ENCODE measurements at places on chromosomes 5 and 9.

DNA sequence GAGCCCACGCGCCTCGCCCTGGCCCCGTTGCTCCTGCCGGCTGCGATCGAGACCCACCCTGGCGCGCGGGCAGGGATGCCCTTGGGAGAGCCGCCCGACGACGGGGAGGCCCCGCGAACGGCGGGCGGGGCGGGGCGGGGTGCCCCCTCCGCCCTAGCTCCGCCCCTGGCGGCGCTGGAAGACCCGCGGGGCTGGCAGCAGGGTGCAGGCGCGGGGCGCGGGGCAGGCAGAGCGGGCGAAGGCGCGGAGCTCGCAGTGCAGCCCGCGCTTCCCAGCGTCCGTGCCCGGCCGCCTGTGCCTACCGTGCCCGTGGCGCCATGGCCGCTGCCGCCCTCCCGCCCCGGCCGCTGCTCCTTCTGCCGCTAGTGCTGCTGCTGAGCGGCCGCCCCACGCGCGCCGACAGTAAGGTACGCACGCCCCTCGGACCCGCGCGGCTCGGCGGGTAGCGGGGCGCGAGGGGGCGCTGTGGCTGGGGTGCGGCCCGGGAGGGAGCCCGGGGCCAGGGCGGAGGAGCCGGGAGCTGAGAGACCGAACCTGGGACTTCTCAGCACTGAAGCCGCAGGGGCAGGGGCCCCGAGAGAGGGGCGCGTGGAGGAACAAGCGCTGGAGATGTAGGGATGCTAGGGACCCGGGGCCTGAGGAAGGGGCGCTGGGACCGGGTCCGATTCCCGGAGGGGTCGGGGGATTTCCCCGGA, at the start of gene OLFML2A:
Gene OLFML2A (plus strand): TSS at position 180 of the 695 bp plus-strand sequence. CDS start 138 bp downstream, at position 318.
- DNase-seq, result no peak

DNA sequence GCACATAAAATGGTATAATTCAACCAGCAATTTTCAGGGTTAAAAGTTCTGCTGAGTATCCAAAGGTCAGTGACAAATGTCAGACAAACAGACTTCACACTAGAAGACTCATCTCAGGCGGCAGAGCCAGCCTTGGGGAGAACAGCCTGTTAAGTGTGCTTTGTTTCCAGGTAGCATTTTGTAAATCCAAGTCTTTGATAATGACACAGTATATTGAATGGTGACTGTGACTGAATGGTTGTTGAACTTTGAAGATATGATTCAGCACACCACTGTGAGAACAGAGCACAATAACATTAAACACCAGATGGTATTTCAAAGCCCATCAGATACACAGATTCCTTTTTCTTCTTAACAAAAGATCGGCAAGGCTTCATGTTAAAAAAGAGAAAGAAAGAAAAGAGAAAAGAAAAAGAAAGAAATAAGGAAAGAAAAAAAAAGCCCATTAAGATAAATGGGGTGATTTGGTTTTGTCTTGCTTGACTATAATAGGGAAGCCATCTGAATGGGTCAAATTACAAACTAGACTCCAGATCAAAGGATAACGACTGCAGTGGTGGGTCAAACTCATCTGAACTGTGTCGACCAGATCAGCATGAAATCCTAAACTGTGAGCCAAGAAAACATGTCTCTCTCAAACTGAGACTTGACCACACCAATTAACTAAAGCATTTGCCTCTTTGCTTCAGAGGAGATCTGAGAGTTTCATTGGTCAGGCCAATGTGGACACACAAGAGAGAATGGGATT, 313.0 kb upstream of the ZNF608 start:
- no peak for DNase-seq

DNA sequence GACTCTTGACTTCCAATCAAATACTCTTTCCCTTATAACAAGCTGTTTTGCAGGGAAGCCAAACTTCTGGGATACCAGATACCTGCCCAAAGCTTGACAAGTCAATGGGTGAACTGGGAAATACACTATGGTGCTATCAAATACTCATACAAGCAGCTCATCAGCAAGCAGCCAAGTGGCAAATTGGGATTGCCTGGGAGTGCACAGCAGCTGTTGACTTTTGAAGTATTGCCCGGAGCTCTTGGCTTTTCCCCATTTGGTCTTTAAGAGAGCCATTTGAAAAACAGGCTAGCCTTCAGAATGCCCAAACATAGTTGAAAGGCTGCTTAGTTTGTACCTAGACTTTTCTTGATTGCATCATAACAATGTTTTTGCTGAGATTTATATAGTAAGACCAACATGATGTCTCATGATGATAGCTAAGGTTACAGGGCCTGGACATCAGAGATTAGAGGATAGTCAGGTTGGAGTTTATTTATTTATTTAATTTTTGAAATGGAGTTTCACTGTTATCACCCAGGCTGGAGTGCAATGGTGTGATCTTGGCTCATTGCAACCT, 210.1 kb upstream of the ZNF608 start:
- DNase-seq, result no peak

GRCh38 chr5:110913221-110913620, 158.3 kb upstream of the TSLP start:
- no peak for DNase-seq

- DNase-seq, result no peak
Observed at GRCh38 chr9:18296702-18297055, 177.3 kb upstream of the ADAMTSL1 start.

DNA sequence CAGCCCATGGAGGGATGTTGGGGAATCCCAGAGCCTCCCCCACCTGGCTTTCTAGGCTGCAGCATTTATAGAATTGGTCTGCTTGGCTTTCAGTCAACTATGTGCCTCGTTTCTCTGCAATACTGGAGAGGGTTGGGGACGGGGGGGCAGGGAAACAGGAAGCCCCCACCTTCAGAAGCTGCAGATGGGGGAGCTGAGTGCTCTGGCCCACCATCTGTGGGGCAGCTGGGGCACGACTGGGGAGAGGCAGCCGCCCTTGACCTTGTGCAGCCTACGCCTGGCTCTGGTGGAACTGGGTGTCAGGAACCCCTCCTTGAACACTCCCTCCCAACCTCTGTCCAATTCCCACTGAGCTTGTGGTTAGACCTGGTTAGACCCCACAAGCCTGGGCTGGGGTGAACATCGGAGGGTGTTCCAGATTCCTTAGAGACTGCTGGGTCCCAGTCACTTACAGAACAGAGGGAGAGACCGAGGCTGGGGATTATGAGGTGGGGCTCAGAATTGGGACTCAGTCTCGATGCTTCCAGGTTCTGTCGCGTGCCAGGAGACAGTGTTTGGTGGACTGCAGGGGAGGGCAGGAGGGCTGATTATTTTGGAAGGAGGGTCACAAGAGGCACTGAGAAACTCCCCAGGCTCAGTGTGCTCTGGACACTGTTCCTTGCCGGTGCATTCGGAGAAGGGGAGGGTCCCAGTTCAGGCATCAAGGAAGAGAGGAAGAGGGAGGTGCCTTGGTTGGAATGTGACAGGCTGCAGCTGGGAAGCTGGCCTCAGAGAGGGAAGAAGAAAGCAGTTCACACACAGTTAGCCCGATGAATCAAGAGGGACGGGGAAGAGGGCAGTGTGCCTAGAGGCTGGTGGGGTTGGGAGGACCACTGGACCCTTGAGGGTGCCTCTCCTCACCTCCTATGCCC, 25.6 kb downstream of the COL27A1 start:
- DNase-seq, result no peak

DNA sequence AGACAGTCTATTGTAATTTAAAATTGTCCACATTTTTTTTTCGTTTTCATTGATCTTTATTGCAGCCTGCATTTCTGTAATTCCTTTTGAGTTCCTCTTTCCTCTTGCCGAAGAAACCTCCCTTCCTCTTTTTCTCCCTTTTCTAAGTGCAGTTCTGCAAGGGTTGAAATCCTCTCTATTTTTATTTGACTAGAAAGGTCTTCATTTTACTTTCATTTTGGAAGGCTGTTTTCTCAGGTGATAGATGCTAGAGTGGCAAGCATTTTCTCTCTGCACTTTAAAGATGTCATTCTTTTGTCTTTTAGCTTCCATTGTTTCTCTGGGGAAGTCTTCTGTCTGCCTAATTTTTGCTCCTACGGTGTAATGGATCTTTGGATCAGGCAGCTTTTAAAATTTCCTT, 248.5 kb downstream of the SMARCA2 start:
- no peak for DNase-seq

Data from PC-9 (cell line).